ENCODE measurements at places on chromosomes 12 and 14.

DNA sequence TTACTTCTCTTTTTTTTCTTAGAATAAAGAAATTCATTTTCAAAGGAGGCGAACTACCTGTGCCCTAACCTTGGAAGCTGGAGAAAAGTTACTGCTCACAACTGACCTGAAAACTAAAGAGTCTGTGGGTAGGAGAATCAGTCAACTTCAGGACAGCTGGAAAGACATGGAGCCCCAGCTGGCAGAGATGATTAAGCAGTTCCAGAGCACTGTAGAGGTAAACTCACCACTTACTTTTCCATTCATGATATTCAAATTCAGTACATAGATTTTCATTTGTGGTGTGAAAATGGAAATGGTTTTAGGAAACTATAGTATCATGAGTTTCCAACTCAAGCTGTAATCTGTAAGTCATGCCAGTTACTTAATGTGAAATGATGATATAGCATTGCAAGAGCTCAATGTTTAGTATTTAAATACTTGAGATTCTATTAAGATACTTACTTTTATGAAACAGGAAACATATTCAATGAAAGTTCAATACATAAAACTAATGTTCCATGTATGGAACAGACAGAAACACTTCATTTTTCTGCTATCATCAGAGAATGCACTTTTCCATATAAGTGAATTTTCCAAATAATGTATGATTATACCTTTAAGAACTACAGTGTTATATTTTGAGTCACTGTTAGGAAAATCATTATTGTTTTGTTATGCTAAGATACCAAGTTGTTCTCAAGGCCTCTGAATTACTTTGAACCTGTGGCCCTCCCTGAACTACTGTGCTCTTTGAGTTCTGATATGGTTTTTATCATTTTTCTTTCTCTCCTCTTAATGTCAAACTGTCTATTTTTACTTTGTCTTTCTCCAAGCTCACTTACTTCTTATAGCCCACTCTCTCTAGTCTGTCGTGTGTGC is 119.0 kb downstream of the ESR2 start:
- DNase-seq = no peak

DNA sequence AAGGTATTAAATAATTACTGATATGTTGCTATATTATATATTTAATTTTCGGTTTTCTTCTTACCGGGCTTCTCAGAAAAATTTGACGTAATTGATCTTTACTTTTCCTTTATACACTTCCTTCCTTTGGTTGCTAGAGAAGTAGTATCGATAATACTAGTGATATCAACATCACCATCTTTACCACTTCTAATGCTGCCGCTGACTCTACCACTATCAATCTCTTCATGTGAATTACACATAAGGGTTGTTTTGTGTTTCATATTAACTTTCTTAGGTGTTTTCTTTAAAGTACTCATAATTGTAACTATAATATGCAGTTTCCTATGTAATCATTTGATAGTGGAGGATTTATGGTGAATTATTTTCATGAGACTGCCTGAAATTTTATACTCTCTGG is 30.9 kb upstream of the KLRF1 start:
- DNase-seq = no peak

- DNase-seq = no peak
Observed at GRCh38 chr14:89673512-89674225, 256.6 kb upstream of the FOXN3 start.

DNA sequence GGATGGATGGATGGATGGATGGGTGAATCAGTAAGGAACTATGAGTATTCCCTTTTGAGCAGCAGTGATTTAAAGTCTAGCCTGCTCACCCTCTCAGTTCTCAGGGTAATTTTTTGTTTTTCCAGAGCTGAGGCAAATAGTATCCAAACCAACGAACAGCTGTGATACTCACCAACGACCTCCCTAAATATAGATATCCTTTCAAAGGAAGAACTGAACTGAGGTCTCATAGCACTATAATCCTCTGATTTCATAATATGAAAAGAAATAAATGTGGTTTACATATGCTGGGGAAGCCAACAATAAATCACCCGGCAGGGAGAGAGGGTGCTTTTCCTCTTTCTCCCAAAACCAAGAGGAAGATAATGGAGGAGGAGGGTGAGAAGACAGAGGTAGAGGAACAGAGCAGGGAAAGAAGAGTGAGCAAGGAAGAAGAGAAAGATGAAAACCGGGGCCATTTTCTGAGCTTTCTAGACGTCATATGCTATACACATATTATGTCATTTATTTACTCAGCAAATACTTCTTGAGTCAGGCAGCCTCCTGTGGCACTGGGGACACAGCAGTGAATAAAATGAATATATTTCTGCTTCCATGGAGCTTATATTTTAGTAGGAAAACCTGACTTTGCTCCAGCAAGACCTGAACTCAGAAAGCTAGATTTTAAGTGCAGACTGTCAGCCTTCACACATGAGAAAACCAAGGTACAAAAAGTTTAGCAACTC is 710.7 kb upstream of the TBX3 start:
- no peak for DNase-seq

DNA sequence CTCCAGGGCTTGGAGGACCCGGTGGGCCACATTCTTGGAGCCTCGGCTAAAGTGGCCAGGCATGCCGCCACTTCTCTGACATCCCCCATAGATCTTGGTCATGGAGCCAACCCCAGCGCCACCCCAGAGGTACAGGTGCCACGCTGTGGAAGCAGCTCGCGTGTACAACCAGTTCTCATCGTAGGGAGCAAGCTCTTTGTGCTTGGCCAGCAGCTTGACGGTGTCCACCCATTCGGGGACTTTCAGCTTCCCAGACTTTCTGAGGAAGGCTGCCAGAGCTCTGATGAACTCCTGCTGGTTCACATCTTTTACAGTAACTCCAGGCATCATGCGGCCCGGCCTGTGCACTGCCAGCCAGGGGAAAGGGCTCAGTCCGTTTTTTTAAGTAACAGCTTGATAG is 29.3 kb upstream of the EAPP start:
- DNase-seq = no peak

- no peak for DNase-seq
Observed at GRCh38 chr12:69066492-69067373, 133.8 kb upstream of the CPM start.

DNA sequence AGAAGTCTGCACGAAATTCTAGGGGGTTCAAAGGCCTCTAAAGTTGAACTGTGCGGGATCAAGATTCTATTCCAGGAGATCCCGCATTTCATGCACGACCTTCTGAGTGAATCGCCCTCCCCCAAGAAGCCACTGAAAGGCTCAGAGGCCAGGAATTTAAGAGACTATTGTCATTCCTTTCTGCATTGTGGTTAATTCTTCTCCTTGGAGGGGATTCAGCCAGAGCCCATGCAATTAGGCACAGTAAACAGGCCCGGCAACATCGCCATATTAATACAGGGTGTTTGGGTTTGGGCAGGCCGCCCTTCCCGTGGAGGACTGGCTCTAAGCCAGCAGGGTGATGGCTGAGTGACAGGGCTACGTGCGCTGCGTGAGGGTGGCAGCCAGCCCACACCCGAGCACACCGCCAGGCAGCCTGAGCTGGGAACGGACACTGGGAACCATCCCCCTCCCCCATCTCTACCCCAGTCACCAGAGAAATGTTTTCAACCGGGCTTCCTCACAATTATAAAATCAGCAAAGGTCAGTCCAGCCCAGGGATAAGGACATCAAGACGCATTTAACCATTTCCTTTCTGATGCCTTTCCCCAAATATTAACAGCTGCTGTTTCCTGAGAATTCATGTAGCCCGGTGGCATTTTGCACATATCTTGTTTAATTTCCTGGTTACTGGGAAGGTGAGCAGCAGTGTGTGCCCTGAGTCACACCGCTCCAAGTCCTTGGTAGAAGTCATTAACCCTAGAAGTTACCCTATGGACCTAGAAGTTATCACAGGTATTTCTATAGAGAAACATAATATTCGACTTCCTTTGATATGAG is 12.5 kb downstream of the EGLN3 start:
- DNase-seq = no peak

GRCh38 chr14:94602722-94603121 is 9.5 kb upstream of the SERPINA3 start:
- DNase-seq = no peak

- no peak for DNase-seq
Observed at GRCh38 chr12:47156167-47156736, 76.5 kb upstream of the AMIGO2 start.

GRCh38 chr14:97021001-97021400 is 223.8 kb downstream of the VRK1 start:
- no peak for DNase-seq

GRCh38 chr14:76326918-76327689 is 48.8 kb upstream of the ESRRB start:
- no peak for DNase-seq

DNA sequence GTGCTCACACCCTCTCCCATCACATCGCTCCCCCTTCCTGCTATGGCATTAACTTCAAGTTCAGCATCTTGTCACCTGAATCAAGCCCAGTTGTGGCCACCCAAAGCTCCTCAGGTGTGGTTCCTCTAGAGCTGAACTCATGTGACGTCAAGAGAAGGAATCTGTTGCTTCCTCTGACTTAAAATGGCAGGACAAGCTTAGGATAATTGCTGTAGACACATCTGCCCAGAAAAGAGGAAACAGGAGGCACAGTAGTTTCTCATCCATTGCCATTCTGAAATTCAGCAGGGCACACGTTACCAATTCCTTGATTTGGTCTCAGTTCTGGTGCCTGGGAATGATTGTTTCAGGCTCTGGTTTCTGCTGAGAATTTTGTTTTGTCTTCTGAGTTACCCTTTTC is 52.1 kb downstream of the RCOR1 start:
- DNase-seq = no peak

DNA sequence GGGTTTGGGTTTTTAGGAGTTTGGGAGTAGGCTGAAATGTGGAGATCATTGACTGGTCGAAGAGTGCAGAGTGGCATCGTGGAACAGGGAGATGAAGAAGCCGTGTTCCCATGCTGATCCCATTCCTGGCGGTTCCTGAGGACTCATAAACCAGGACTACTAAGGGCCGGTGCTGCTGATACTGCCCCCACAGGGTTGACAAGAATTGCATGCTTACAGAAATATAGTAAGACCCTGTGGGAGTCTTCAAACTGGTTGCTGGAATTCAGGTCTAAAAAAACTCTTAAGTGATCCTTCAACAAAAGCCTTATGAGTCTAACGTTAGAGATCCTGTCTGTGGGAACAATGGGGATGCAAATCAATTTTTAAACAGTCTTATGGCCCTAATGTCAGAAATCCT is 64.0 kb upstream of the ARHGAP5 start:
- DNase-seq = no peak

- DNase-seq = no peak
Observed at GRCh38 chr14:76863724-76864407, 37.7 kb downstream of the LRRC74A start.

- DNase-seq = no peak
Observed at GRCh38 chr12:92950011-92950410, 20.9 kb upstream of the EEA1 start.

- no peak for DNase-seq
Observed at GRCh38 chr14:77004711-77005460, 23.6 kb downstream of the IRF2BPL start.

Measured in A172 (cell line).